ENCODE measurements at places on chromosomes 12 and 14.
A peak's percentile ranks its signal among the peaks of the same experiment; 100 is the strongest.

DNA sequence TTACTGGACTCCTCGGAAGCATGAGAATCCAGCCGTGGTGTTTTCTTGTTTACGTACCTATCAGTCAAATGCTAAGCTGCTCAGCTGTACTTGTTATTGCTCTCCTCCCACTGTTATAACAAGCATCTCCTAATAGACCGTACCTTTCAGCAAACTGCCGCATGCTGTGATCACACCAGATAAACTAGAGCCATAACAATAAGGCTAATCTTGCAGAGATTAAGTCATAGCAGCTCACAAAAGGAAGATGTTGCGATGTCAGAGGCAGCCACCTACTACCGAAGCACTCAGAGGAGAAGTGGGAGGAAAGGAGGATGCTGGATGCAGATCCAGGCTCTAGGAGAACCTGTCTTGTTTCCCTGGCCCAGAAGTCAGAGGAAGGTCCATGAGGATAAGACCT is 196.0 kb downstream of the GALC start:
- no peak for DNase-seq

GRCh38 chr12:47748899-47749298 is 9.8 kb downstream of the RAPGEF3 start:
- no peak for DNase-seq

GRCh38 chr12:118982984-118983761 is 1.8 kb downstream of the SRRM4 start:
- DNase-seq: no peak

- no peak for DNase-seq
Measured at GRCh38 chr12:55931317-55931779, 386 bp downstream of the DGKA start.

- no peak for DNase-seq
Measured at GRCh38 chr12:69059465-69060457, 126.8 kb upstream of the CPM start.

- no peak for DNase-seq
Measured at GRCh38 chr14:103653805-103654204, 24.8 kb downstream of the KLC1 start.

DNA sequence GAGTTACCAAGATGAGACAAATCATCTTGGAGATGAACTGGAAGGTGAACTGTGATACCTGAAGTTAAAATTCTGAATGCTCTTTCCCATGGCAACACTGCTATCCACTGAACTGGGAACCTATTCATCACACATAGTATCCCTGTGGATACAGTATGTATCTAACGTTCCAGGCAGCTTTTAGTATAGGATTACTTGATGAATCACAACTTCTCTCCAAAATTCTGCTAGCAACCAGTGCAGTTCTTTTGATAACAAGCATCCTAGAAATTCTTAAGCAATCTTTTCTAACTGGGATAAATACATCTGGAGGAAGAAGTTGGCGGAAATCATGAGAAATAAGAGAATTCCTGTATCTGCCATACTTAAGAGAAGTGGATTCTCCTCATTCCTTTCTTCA is 66.4 kb downstream of the PAWR start:
- DNase-seq: no peak

DNA sequence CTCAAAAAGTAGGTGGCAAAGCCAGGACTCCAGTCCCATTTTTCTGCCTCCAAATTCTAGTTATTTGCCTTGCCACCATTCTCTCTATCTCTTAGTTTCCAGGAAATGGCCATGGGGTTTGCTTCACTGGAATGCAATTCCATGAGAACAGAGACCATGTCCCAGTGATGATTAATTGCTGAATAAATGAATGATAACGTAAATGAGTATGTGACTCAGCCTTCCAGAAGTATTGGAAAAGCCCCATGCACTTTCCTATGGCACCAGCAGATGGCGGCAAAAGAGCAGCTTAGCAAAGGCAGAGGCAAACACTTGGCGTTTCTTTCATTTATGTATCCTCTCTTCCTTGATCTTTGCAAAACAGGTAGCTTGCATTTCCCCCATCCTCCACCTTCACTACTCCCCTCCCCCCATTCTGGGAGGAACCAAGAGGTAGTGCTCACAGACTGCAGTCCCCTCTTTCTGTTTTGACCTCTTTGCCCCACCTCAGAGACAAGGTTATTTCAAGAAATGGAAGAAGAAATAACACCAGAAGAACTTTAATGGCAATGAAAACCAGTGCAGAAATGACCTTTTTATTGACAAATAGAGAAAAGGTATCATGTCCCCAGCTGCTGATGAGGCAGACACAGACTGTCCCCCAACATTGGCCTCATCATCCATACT is 21.3 kb downstream of the TBX3 start:
- DNase-seq: peak; percentile 41

All from stimulated activated CD4-positive, alpha-beta T cell treated with anti-CD3 and anti-CD28 coated beads, Interleukin-15, amount 100 ng/mL, for 48 hours (primary cell).